MCF 10A (cell line): ENCODE measurements at places on chromosomes 6 and 20.
A peak's percentile ranks its signal among the peaks of the same experiment; 100 is the strongest.

GRCh38 chr20:17317341-17317740, 90.5 kb downstream of the PCSK2 start:
- no peak for DNase-seq

GRCh38 chr6:105591053-105591452, 188.2 kb upstream of the PREP start:
- peak; percentile 79 for DNase-seq

DNA sequence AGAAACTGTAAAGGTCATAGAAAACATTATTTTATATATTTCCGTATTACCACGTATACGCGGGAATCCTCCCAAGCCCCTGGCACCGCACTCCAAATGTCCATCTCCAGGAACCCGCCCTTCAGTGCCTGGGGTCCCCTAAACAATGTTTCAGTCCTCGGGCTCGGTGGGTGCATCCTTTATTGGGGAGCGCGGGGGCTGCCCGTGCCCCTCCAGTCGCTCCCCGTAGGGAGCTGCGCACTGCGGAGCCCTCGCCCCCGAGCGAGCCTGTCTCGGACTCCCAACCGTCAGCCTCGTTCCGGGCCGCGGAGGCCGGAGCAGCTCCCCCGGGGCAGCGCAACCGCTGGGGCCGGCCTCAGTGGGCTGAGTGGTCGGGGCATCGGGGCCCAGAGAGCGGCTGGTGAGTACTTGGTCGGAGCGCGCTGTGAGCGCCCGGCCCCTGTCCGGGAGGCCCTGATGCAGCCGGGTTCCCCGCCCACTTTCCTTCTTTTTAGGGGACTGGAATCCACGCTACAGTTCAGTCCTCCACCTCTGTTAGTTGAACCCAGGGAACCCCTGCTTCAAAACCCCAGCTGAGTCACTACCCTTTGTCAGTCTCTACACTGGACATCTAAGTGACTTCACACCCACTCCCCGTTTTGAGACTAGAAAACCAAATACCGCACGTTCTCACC, at the start of gene DNAH8:
Gene DNAH8 (plus strand): TSS at position 296 of the 674 bp plus-strand sequence. CDS start 7,499 bp downstream, outside the sequence.
- no peak for DNase-seq

DNA sequence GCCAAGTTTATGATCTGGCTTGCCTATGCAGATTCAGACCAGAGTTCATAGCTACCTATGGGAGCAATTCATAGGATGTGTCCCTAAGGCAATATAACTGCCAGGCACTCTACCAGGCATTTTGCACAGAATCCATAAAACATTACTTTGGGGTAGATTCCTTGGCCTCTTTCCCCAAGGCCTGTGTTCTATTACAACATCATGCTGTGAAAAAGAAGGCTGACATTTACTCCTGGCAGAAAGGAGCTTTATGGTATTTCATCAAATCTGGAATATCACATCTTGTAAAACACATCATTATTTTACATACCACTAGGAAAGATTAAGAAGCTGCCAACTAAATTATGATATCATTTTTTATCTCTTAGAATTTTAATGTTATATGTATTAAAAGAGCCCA, 287.0 kb upstream of the MARCKS start:
- DNase-seq, result no peak

GRCh38 chr20:22431419-22431818, 153.0 kb downstream of the FOXA2 start:
- DNase-seq, result no peak

GRCh38 chr20:62368976-62369814, 2.1 kb upstream of the LAMA5 start:
- peak; percentile 76 for DNase-seq

- no peak for DNase-seq
Measured at GRCh38 chr6:169160855-169161560, 92.6 kb downstream of the THBS2 start.

DNA sequence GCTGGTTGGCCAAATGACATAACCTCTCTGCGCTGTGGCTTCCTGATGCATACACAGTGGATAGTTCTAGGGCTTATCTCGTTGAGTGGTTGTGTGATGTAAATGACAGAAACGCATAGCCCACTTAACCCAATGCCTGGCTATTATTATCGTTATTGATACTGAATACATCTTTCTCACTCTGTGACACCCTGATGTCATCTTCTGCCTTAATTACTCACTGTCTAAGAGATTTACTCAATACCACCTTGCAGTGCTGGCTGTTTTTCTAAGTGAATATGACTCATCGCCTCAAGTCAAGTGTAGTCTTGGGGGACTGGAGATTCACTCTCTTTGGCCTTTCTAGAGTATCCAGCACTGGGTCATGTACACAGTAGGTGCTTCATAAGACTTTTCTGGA, 73.6 kb downstream of the NDUFAF5 start:
- peak; percentile 39 for DNase-seq

DNA sequence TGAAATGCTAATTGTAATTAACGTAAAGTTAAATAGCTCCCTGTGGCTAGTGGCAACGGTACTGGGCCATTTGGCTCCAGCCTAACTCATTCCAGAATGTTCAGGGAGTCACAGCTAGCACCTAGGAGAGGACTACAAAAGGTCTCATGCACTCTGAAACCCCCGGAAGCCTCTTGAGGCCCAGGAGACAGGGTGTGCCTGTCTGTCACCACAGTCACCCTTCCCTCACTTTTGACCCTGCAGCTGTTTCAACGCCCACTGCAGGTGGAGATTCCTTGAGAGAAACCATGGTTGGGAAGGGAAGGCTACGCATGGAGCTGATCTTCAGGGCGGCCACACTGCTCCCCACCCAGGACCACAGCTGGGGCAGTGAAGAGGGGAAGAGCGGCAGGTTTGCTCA, 58.6 kb downstream of the SULF2 start:
- DNase-seq, result no peak

DNA sequence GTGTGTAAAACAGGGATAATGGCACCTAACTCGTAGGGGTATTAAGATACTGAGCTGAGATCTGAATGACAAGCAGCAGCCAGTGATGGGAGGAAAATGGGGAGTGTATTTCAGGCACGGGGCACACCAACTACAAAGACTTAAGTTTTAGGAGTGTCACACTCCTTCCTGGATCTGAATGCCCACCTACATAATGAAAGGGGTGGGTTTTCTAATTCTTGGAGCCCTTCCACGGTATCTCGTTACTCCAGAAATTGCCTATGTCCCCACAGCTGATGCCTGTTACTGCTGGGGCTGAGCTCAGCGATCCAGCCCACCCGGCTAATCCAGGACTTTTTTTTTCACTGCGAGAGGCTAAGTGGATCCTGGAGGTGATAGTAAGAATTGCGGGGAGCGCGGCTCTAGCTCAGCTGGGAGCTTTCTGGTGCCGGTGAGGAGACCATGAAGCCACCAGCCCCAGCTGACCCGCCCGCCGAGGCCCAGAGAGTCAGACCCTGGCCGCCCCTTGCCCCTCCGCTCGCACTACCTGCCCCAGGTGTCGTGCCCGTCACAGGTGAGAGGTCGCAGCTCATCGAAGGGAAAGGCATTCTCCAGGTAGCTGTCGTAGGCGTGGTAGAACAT, 727 bp downstream of the EDEM2 start:
- DNase-seq, result peak; percentile 16

- DNase-seq, result no peak
Measured at GRCh38 chr6:33959661-33960344, 156.0 kb upstream of the MLN start.

DNA sequence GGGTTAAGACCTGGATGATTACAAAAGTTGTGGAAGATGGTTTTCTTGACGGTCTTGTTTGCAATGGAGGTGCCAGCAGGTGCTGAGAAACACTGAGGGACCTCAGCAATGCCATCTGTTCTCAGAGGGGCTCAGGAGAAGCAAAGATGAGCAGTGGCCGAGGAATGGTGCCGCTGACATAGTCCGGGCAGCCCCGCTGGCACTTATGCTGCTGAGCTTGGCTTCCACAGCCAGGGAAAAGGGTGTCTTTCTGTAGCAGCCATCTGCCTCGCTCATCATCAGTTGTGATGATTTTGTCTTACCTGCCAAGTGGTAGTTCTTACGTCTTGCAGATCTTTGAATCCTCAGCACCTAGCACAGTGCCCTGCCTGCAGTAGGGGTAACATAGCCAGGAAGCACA, 55.7 kb downstream of the PPP1R14C start:
- no peak for DNase-seq

DNA sequence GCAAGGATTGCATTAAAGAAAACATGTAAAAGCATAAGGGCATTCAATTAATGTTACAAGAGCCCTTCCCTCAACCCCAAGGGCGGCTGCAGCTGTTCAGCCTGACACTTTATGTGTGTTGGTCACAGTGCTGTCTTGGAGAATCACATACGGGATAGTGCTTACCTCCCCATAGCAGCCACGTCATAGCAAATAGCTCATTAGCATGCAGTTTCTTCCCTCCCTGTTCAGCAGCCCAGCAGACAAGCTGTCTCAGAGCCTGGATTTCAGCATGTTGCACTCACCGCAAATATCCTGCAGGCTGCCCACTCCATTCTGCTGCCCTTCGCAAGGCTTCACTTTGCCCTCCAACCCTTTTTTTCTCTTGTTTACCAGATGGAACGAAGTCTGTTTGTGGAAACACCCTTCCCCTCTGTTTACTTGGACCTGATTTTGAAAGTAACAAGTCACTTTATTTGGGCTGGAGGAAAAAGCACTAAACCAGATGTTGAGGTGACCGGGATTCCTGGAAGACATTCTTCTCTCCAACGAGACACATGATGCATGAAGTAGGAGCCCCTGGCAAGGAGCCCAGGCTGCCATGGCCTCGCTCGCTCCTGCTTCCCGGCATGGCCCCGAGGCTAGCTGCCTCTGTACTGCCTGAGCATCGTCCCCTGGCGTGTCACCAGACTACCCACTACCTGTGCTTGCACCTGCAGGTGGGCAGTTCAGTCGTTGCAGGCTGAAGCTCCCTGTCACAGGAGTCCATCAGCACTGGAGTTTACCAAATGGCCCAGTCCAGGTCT, 151.6 kb upstream of the GMDS start:
- DNase-seq, result peak; percentile 51
